ENCODE measurements at places on chromosomes 12 and 14.

- no peak for DNase-seq
These were observed 14.5 kb downstream of the KRT83 start for GRCh38 chr12:52306731-52307130.

DNA sequence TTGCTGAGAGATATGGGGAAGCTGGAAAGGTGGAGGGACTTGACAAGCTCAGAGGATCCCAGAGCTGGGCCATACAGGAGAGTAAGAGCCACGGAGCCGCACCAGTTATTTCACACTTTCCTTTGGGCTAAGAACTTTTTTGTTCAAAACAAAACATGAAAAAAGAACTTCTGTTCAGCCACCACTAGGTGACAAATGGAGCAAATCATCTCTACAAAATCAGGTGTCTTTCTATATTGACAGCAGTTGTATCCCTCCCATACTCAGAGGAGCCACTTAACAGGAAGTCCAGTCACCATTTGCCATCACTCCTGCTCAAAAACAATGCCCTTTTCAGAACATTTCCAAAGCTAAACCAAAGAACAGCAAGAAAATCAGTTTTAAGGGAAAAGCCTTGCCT is 70.3 kb upstream of the DBX2 start:
- no peak for DNase-seq

DNA sequence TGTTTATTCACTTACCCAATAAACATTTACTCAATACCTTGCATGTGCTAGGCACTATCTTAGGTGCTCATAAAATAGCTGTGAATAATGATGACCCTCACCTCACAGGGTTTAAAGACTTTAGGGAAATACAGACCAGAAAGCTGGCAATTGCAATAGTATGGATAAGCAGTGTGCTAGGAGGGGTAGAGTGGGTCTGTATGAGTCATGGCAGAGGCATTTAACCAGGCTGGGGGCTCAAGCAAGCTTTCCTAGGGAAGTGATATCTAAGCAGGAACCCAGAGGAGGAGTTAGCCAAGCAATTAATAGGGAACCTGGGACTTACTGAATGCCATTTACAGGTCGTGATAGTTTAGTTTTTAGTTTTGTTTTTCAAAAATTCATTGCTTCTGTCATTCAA is 123.9 kb upstream of the CCDC198 start:
- no peak for DNase-seq

GRCh38 chr12:27922531-27923139 is 49.9 kb downstream of the PTHLH start:
- peak; percentile 57 for DNase-seq

DNA sequence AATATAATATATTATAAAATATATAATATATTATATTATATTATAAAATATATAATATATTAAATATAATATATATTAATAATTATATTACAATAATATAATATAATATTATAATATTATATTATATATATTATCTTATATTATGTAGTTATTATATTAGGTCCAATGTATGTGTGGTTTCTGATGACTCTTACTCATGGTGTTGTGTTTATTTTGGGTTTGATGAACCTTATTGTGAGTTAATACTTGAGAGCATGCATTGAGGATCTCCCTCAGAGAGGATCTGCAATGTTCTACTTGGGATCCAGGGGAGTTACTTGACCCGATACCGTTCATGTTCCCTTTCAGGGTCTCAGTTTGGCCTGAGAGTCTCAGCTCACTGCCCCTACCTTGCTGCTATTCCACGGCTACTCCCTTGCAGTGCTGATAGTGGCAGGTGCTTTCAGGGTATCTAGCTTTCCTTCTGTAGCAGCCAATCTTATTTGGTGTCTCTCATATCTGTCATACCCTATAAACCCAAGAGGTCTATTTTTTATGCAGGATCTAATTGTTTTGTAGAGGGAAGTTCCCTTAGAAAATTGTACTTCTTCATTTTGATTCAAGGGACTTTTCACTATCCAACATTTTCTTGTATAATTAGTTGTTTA is 89.1 kb upstream of the ZDHHC17 start:
- no peak for DNase-seq

DNA sequence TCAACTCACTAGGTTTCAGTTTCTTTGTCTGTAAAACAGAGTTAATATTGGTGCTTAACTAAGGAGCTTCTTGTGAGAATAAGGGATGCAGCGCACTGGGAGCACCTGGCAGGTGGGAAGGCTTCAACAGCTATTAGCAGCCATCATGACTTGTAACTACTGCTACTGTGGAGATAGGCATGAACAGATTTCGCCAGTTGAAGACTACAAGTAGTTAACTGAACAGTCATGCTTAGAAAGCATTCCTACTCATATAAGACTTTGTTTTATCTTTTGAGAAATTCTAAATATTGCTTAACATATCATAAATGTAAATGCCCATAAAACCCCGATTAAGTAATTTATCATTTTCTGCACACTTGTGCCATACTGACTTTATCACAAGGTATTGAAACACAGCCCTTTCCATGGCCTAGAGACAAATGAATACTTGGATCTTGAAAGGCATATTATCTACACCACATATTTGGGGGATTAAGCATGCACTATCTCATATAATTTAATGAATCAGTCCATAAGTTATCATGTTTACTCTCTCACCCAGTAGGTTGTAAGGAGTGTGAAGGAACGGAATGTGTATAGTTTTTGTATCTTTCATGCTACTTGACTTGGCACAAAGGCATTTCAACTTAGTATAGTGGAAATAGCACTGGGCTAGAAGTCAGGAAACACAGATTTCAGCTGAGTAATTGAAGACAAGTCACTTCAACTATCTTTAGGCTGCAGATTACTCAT is 16.1 kb downstream of the NTN4 start:
- DNase-seq: no peak

DNA sequence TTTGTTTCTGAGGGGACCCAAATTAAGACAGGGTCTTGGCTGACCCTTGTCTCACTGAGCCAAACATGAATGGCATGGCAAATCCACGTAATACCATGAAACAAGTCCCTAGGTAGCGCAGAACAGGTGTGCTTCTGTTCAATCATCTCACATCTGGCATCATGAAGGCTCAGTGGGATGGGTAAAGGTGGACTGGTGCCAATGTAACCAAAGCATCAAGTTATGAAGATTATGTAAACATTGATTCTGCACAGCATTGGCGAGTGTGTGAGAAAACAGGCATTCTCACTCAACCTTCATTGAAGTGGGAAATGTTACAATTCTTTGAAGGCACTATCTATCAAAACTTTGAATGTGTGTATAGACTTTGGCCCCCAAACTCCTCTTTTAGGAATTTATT is 41.9 kb downstream of the PTGER2 start:
- DNase-seq: peak; percentile 25

- no peak for DNase-seq
These were observed 200.7 kb upstream of the SLC38A2 start for GRCh38 chr12:46573347-46573658.

GRCh38 chr14:104863131-104863862 is 1.8 kb upstream of the CEP170B start:
- DNase-seq: no peak

GRCh38 chr12:131984334-131984733 is 34.6 kb downstream of the EP400 start:
- no peak for DNase-seq

DNA sequence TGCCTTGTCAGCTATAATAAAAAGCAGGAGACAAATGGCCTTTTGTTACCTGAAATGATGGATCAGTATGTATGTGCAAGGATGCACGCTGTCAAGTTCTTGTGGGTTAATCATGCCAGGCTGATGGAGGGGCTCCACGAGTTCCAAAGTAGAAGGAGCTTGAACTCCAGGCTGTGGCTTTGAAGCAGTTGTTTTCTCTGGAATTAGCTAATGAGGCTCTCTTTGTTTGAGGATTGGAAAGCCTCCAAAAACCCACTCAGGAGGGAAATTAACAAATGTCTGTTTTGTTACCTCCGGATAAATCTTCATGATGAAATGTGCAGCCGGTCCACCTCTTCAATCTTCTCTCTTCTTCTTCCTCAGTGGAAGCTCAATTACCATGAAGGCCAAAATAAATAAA is 605.5 kb downstream of the DIO2 start:
- no peak for DNase-seq

DNA sequence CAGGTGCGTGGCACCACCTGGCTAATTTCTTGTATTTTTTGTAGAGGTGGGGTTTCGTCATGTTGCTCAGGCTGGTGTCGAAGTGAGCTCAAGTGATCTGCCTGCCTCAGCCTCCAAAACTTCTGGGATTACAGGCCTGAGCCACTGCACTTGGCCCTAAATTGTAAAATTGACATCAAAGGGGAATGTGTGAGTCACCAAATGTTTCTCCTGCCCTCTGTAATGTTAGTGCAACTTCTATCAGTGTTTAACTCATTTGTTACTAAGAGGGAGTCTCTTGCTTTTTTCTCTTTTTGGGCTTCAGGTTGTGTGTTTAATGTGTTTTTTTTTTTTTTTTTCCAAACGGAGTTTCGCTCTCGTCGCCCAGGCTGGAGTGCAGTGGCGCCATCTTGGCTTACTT is 2.3 kb downstream of the TULP3 start:
- peak; percentile 88 for DNase-seq

DNA sequence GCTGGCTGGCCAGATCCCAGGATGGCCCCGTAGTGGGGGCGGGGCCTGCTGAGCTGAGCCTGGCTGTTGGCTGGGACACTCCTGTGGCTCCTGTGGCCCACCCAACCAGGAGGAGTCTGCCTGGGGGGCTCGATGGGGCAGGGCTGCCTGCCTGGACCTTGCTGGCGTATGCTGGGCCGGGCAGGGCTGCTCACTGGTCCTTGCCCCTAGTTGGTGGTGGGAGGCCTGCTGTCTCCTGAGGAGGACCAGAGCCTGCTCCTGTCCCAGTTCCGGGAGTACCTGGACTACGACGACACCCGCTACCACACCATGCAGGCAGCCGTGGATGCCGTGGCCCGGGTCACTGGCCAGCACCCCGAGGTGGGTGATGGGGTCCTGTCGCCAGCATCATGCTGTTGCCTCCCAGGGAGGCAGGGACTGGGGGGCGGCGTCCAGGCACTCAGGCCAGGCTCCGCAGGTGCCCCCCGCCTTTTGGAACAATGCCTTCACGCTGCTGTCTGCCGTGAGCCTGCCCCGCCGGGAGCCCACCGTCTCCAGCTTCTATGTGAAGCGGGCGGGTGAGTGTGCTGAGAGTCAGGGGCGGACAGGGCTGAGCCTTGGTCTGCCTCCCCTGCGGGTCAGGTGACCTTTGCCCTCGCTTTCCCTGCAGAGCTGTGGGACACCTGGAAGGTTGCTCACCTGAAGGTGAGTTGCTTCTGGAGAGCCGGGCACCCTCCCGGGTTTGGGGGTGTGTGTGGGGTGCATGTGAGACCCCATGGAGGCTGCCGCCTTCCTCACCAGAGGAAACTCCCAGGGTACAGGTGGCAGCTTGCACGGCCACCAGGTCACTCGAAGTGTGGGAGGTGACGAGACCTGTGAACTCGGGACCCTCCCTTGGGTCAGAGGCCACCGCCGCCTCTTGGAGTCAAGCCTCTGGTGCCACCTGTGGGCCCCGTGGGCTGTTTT is 3.4 kb downstream of the NOC4L start:
- DNase-seq: no peak

DNA sequence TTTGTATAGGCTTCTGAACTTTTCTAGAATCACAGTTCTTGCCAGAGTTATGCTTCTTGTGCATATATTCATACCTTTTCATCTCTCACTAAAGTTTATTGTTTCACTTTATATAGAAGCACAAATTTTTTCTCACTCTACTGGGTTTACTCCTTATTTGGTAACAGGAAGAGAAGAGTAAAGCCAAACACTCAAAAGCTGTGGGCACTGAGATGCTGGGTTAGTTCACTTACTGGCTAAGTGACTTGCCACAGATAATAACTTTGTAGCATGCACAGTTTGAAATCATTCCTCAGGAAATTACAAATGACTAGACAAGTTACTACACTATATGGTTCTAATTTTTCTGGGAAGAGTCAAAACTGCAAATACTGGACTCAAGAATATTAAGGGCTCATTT is 7.8 kb downstream of the HIGD1C start:
- DNase-seq: peak; percentile 31

GRCh38 chr12:13090054-13090453 is 13.4 kb downstream of the GSG1 start:
- DNase-seq: no peak

- DNase-seq: no peak
These were observed 58.4 kb upstream of the DDX11 start for GRCh38 chr12:31015215-31015614.

- no peak for DNase-seq
These were observed 68.2 kb downstream of the KLHL28 start for GRCh38 chr14:44893535-44893934.

DNA sequence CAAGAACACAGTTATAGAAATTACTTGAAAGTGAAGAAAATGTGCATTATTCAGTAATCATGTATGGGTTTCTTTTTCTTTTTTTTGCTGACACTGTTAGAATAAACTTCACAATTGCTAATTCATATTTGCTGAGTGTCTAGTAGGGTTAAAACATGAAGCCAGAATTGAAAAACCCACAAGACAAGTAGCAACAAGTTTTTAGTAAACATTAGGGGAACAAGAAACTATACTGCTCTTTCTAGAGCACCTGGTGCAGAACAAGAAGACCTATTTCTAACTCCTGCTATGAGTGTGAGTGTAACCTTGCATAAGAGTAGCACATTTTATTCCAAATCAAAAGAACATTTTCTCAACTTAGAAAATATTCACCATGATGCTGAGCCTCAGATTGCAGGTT is 83.2 kb downstream of the ITPR2 start:
- DNase-seq: no peak

- no peak for DNase-seq
These were observed 30.0 kb downstream of the HVCN1 start for GRCh38 chr12:110658878-110659277.

DNA sequence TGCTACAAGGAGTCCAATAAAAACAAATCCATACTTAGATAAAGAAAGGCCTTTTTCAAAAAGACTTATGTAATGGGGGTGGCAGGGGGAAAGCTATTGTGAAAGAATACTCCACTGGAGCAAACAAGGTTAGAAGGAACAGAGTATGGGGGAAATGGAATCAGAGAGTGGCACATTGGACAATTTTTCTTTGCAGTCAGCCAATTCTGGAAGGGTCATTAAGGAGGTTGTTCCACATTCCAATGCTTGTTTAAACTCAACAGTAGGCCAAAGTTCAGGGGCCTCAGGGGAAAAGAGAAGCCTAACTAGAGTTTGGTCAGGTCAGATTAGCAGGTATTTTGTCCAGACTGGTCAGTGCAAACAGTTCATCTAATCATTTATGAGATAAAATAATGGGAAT is 105.2 kb upstream of the RESF1 start:
- no peak for DNase-seq

DNA sequence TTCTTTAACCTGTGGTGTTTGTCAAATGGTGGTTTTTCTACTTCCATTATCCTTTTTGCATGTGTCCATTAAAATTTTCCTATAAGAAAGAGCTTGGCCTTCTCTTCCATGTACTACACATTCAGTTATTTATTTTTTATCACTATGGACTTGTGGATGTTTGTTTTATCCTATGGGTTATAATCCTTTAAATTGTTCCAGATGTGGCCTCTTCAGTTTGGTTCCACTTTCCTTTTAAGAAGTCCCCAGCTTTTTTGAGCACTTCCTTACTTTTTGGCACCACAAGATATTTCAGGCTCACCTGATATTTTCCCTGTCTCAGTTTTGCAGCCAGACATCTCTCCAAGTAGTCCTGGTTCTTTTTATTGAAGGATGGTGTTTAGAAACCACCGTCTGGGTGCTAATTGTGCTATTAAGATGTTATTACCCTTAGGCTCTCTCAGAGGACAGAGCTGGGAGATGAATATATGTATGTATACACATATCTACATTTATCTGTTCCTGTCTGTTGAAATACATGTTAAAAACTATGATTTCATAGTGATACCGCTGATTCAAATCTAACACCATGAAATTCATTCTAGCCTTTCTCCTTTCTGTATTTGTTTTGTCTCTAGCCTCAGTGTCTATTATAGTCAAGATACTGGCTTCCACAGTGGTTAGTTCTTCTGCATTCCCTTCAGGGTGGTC is 408.5 kb upstream of the RGS6 start:
- DNase-seq: peak; percentile 33
